ENCODE measurements at places on chromosomes 12 and 14.
A peak's percentile ranks its signal among the peaks of the same experiment; 100 is the strongest.

DNA sequence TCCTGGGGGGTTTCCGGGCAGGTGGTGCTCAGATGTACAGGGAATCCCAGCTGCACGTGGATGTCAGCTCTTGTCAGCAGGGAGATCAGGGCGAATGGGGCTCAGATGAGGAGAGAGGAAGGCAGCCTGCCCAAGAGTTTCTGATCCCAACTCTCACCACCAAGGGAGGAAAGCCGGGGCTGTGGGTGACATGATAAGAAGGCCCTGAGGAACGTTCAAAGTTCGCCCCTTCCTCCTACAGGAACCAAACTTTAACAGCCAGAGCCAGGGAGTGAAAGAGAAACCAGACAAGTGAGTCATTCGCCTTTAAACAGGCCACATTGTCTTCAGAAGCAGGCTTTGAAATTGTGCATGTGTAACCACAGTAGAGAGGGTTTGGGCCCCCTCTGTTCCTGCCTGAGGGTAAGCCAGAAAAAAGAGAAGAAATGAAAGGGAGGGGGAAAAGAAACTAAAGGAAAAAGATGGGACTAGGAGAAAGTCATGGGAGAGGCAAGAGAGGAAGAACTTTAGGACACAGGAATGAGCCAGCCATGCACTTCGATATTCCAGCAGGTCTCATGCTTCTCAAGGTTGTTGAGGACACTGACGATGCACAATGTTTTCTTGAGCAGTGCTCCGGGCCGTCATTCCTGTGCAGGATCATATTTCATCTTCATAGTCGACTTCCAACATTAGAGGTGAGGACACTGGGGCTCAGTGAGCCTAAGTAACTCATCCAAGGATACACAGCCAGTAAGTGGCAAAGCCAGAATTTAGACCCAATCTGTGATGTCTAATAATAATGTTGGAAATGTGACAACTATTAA, 691.4 kb upstream of the TBX3 start:
- no peak for DNase-seq

GRCh38 chr14:36866867-36867266, 205.2 kb downstream of the PAX9 start:
- no peak for DNase-seq

DNA sequence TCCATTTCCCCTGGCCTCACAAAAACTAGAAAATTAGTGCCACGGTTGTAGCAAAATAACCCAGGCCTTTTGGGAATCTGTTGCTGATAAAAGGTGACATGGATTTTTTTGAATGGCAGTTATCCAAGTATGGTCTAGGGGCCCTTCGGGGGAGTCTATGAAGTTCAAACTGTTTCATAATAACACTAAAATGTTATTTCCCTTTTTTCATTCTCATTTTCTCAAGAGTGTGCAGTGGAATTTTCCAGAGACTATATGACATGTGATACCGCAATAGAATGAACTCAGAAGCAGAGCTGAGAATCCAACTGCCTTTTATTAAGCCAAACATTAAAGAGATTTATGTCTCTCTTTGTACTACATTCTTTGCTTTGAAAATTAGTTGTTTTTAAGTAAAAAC, 26.9 kb downstream of the GSTZ1 start:
- DNase-seq: no peak

DNA sequence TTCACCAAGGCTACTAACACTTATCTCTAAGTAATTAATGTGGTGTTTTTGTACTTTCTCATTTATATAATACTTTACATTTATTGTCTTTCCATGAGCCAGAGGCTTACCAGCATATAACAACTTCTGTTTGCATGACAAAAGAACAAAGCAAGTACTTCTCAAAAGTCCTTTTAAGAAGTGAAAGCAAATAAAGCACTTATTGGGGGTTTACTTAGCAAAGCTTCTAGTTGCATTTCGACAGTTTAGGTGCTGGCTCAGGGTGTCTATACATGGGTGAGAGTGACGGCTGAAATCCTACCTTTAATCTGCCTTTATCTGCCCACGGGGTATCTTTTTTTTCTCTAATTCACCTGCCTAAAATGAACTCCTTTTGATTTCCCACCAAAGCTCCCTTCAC, 21.0 kb upstream of the DCN start:
- DNase-seq: no peak

- no peak for DNase-seq
Measured at GRCh38 chr14:59305231-59305630, 116.8 kb downstream of the DAAM1 start.

DNA sequence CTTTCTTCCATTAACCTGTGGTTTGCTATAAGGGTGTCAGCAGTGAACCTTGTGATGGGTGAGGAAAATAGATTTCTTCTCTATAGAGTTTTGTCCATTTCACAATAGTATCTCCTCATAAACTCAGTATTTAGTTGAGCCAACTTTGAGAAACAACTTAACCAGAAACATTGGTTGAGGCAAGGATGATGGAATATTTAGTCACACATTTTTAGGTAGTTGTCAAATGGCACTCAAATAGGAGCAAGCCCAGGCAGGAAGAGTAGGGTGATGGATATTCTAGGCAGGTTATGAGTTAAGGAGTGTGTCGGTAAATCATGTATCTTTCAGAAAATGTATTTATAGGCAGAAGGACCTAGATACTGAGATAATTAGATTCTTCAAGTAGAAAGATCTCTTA, 1267.6 kb downstream of the SLC16A7 start:
- no peak for DNase-seq

DNA sequence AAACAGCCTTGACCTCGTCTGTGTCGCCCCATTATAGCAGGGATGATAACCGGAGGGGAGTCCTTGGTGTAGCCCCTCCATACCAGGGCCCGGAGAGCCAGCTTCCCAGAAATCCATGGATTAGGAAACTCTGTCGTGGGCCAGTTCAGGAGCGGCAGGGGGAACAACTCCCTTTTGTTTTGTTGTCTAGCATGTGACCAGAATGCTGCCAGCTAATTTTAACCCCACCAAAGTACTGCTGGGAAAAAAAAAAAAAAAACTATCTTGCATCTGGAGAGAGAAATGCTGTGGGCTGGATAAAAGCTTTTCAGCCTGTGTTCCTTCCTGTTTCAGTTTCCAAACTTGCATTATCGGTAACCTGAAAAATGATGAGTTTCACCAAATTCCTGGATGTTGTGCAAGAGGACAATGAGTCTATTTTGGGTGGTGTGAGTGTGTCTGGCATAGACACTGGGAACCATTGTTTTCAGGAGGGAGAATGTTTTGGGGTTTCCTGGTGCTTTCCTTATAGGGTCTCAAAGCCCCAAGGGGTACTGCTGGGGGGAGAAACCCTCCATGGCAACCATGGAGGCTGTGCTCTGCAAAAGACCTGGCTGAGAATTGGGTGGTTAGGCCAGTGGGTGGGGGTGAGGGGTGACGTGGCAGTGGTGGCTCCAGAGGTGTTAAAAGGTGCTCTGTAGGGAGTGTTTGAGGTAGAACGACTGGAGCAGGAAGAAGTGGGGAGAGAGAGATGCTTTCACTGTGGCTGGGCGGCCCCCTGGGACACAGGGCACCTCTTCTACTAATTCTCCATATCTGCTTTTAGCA, 14.9 kb upstream of the IRF2BPL start:
- peak; percentile 72 for DNase-seq

GRCh38 chr12:51181558-51181957, 8.6 kb upstream of the TFCP2 start:
- no peak for DNase-seq

DNA sequence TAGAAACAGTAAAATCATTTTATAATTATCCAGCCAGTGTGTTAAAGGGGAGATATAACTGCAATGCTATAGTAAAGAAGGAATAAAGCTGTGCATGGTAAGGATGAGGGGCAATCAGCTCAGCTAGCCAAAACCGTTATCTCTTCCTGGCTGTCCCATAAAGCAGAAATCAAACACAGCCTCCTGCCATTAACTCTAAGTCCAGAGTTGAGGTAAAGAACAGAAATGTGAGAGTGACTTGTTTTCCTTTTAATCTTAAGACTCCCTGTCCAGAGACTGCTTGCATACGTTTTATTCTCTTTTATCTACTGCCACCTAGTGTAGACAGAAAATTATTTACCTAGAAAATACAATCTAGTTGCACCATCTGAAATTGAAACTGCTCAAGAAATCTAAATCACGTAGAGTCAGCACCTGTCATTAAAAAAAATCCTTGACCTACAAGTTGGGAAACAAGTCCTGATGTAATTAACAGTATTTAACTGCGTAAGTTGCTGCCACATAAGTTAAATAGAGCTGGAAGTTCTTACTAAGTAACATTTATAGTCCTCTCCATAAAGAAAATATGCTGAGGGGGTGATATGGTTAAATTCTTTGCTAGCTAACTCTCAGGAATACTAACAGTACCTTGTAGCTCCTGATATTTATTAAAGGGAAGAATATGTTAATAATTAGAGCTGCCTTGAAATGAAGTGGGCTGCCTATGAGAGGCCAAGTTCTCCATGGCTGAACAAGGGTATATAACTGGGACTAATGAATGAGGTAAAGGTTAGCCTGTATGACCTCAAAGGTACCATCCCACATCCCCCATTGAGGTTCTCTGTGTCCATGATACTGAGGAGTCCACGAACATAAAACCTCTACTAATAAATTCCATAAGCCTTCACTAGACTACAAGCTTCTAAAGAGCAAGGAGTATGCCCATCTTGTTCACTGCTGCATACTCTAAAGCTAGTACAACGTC, 62.7 kb downstream of the GALNT4 start:
- DNase-seq: no peak

- DNase-seq: no peak
Measured at GRCh38 chr14:29462772-29463171, 464.9 kb downstream of the PRKD1 start.

DNA sequence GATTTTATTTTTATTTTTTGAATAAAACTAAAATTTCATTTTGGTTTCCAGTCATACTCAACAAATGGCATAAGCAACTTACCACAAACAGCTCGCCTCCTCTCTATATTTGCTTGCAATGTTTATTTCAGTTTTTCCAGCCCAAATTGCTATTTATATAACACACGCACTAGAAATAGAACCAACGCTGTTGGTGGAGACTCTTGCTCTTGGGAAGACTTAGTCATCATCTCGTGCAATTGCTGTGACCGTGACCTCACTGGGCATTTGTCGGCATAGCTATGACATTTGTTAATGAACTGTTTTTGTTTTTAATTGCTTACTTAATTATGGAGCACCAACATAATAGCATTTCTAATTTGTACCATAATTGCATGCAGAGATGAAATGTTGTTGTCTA, 153.1 kb upstream of the OTX2 start:
- DNase-seq: no peak

- DNase-seq: no peak
Measured at GRCh38 chr14:93003945-93004698, 81.2 kb downstream of the CHGA start.

- DNase-seq: no peak
Measured at GRCh38 chr14:53942970-53943750, 13.5 kb downstream of the BMP4 start.

DNA sequence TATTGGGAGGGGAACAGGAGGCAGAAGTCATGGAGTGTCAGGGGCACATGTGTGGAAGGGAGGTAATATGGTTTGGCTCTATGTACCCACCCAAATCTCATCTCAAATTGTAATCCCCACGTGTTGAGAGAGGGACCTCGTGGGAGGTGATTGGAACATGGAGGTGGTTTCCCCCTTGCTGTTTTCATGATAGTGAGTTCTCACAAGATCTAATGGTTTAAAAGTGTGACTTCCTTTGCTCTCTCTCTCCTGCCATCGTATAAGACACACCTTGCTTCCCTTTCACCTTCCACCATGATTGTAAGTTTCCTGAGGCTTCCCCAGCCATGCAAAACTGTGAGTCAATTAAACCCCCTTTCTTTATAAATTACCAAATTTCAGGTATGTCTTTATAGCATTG, 41.6 kb upstream of the CDK17 start:
- no peak for DNase-seq

DNA sequence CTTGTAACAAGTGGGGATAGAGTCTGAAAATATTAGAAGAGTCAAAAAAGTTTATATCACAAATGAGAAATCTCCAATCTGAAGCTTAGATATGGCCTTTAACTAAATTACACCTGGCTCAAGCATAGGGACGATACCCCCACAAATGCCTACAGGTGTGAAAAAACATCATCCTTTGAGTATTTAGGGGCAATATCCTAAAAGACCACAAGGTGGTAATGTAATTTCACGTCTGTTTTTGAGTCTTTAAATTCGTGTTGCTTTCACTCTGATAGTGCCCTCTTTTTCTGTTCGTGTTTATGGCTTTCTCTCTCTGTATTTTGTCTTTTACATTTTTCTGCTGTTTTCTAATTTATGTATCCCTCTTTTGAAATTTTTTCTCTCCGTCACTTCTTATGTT, 84.3 kb downstream of the ETNK1 start:
- DNase-seq: no peak

GRCh38 chr12:78060186-78060585, 229.5 kb downstream of the NAV3 start:
- DNase-seq: no peak

- no peak for DNase-seq
Measured at GRCh38 chr14:104313674-104314073, 175.3 kb downstream of the KIF26A start.

- no peak for DNase-seq
Measured at GRCh38 chr14:54672688-54673087, 105.8 kb downstream of the SAMD4A start.

DNA sequence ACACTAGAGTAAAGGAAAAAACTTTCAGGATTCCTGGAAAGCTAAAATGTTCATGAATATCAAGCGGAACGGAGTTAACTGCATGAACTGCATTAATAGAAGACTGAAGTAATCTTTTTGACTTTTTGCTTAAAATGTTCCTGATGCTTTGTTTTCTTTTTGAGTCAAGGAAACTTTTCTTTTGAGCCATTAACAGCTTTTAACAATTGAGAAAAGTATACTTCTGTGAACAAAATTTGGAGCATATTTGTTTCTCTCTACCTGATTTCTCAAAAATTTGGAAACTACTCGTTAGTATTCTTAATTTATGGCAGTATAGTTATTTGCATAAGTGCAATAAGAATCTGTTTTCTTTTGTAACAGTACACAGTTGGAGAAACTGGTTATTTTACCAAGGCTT, 78.5 kb downstream of the CALM1 start:
- DNase-seq: no peak

GRCh38 chr12:53067993-53068770, 11.0 kb downstream of the SPRYD3 start:
- no peak for DNase-seq

GRCh38 chr12:71041476-71041875, 116.3 kb downstream of the TSPAN8 start:
- no peak for DNase-seq

DNA sequence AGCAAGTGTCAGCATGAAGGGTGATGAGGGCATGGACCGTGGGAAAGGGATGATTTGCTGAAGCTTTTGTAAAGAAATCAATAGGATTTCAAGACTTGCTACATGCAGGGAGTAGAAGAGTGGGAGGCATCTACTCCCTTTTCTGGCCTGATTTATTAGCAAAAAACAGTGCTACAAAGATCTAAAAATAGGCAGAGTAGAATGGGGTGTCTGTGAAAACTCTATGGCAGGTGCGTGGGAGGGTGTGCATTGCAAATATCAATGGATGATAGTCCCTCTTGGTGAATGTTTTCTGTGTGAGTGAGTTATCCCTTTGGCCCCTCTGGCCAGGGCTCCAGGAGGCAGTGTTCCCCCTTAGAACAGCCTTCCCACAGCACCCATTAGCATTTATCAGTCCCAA, 139.0 kb downstream of the SMOC1 start:
- DNase-seq: no peak

- no peak for DNase-seq
Measured at GRCh38 chr14:88029500-88029899, 24.6 kb downstream of the GPR65 start.
